ENCODE measurements at places on chromosomes 7 and 10. TPM values are rescaled to one million over a fixed set of nuclear protein-coding genes. Genes with fewer than 3 reads are reported as not detected.

C10orf105 gene
- 0.05 TPM for total RNA-seq

GTF2IRD1 gene
- 2.6 TPM for total RNA-seq

GPER1 gene
- 0.08 TPM for total RNA-seq

DENND2A gene
- total RNA-seq, result not detected

EN2 gene
- not detected for total RNA-seq

CASTOR2 gene
- total RNA-seq, result 2.5 TPM

GPR37 gene
- total RNA-seq, result not detected

SORCS3 gene
- not detected for total RNA-seq

SH2D4B gene
- total RNA-seq, result 0.22 TPM

ACTL6B gene
- total RNA-seq, result not detected

SFMBT2 gene
- 22.0 TPM for total RNA-seq
